Cardiac fibroblast (primary cell): ENCODE measurements at places on chromosomes 4 and X.
A peak's percentile ranks its signal among the peaks of the same experiment; 100 is the strongest.

GRCh38 chrX:71661919-71662318, 5.4 kb upstream of the LOC101059915 start:
- no peak for DNase-seq

DNA sequence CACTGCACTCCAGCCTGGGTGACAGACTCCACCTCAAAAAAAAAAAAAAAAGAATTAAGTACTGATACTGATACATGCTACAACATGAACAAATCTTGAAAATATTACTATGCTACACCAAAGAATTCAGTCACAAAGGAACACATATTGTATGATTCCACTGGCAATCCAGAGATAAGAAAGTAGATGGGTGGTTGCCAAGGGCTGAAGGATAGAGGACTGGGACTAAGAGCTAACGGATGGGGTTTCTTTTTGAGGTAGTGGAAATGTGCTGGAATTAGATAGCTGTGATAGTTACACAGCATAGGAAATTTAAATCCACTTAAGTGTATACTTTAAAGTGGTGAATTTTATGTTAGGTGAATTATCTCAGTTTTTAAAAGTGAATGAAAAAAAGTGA, 12.5 kb downstream of the ATP11C start:
- DNase-seq, result no peak

- DNase-seq, result peak; percentile 6
Measured at GRCh38 chr4:186924723-186925122, 201.1 kb upstream of the FAT1 start.

GRCh38 chrX:39922926-39923325, 174.8 kb downstream of the BCOR start:
- DNase-seq, result no peak

DNA sequence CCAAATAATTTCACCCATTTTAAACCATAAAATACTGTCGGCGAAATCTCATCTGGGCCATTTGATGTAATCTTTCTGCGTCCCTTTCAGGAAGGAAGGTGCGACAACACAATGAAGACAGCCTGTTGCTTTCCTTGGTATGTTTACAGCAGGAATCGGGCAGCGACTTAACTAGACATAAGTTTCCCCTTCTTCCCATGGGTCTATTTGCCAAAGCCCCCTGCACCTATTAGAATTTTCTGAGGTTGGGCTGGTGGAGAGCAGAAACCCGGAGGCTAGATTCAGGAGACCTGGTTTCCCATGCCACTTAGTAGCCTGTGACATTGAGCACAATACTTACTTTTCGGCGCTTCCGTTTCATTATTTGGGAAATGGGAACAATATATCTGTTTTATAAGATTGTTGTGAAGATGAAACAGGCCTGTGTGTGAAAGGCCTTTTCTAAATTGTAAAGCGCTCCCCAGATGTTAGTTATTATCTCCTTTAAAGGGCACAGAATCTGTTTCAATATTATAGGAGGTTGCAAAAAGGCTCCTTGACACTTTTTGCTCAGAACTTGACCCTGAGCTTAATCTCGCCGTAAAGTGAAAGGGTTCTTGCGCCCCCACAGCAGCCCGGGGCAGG, 552 bp upstream of the AFF1 start:
- DNase-seq, result no peak

DNA sequence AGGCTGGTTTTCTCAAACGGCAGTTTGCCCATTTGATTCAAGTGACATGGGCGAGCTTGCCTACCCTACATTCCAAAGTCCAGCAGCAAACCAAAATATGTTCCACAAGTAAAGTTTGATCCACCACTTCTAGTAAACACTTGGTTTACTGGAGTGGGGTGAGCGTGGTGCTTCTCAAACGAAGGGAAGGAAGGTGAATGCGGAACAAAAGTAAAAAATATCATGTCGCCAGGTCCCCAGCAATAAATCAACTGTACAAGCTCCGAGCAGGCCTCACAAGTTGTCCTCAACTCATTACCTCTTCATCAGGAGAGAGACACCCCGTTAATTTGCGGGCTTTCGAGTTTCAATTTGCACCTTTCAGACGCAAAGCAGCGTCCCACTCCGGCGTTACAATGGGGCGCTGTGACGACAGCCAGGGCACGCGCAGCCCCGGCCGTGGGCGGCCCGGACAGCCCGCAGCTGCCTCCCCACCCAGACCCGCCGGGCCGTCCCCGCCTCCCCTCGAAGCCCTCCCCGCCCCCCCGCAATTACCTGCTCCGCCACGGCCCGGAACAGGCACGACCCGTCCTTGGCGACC, 1.0 kb downstream of the OTUD4 start:
- DNase-seq, result peak; percentile 59

GRCh38 chr4:75015627-75016026, 82.7 kb downstream of the PARM1 start:
- DNase-seq, result no peak

DNA sequence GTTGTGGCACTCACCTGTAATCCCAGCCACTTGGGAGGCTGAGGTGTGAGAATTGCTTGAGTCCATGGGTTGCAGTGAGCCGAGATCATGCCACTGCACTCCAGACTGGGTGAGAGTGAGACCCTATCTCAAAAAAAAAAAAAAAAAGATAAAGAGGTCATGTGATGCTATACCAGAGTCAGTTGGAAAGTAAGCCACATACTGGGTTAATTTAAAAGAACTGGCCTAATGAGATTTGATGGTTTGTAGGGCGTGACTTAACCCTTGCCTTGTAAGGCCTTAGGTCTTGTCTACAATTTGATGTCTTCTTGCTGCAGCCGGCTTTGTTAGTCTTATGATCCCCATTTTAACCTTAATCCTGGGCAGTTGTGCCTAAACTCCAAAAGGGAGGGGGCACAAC, 5.2 kb downstream of the MGST2 start:
- no peak for DNase-seq
